Retinal pigment epithelial cell (primary cell): ENCODE measurements at places on chromosomes 7 and 10.

DNA sequence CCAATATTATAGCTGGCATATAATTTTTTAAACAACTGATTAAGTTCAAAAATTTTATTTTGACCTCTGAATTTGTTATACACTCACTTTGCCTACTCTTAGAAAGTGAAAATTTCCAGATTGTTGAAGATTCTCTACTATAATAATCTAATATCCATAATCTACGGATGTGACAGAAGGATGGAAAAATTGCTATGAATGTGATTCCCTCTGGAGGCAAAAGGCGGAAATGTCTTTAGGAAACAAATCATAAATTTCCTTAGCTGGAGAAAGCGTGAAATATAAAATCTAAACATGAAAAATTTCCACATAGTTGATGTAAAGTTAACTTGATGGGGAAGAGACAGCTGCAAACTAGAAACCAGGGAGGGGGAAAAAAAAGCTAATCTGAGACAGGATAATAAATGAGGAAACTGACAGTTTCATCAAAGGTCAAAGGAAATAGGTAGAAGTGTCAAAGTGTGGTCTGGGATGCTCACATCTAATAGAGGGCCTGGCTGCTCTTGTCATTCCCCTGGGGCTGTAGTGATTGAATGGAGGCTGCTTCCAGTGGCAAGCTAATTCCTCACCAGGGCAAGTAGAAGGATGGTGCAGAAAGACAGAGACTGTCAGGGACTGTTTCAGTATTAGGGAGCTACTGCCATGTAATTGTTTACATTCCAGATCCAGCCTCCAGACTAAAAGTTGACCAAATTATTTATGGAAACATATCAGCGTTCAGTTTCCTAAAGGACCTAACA is 264.5 kb downstream of the SDHAF3 start:
- DNase-seq = no peak

- no peak for DNase-seq
Measured at GRCh38 chr10:62856021-62856420, 39.9 kb upstream of the EGR2 start.

DNA sequence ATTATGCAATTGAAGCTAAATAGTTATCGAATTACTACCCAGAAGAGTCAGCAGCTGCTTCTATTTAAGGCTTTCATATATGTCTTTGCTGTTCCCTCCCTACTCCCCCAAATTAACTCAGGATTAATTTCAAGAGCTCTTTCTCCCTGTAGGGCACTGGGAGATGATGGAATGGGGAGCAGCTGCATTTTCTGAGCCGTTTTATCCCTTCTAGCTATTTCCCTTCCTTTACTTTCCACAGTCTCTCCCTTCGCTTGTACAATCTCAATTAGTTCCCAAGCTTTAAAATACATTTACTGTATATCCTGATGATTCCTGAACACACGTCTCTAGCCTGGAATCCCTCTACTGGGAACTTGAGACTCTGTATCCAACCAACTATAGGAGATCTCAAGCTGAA is 19.8 kb upstream of the TSPAN12 start:
- no peak for DNase-seq

DNA sequence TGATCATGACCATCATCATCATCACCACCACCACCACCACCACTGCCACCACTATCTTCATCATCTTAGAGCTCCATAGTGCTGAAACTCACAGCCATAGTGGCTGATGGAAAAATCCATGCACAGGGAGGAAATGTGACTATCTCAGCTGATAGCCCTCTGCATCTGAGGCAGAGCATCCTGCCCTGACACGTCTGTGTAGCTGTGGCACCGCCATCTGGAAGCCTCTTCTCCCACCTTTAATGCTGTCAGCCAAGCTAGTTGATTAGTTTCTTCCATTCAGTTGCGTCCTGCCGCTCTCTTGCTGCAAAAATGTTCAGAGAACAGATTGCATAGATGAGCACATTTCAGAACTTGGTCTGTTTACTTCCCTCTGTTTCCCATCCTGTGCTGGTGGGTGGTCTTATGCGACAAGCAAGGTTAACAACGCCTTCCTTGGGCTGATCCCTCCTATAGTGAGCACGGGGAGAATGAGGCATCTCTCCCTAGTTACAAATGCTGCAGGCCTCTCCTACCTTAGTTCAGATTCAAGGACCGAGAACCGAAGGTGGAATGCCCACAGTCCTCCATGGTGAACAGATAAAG is 478.6 kb downstream of the PLXNA4 start:
- no peak for DNase-seq

- DNase-seq = no peak
Measured at GRCh38 chr10:86595496-86595895, 58.9 kb upstream of the OPN4 start.

DNA sequence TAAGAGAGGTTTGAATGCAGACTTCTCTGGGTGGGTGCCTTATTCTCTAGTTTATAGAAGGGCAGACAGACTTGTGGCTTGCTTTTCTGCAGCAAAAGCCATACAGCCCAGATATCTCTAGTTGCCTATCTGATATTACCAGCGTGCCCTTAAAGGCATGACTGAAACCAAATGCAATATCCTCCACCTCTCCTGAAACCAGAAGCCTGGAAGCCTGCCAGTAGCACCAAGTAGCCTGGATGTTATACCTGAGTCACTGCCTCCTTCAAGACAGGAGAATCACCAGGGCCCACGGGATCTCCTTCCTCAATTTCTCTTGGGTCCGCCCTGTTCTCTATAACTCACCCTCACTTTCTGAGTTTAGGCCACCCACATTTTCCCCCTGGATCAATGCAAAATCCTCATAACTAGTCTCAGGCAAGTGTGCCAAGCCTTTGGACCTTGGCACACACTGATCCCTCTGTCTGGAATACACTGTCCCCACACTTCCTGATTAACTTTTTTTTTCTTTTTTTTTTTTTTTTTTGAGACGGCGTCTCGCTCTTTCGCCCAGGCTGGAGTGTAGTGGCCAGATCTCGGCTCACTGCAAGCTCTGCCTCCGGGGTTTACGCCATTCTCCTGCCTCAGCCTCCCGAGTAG is 638.4 kb downstream of the GALNT17 start:
- no peak for DNase-seq

GRCh38 chr10:4121502-4122380 is 336.7 kb upstream of the KLF6 start:
- DNase-seq = no peak

DNA sequence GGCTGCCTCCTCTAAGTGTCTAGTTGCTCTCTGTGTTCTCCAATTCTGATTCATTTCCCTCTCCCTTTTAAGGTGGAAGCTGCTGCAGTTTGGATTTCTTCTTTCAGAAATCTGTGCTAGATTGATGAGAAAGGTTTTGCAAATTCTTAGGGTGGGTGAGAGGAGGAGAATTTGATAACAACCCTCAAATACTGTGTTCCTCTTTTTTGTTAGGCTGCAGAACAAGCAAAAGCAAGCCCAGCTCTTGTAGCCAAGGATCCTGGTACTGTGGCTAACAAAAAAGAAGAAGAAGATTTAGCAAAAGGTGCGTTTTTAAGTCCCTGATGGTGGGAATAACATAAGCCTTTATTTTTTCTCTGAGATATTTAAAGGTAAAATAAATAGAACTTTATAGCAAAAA is 49.1 kb downstream of the STAM start:
- no peak for DNase-seq

- peak; percentile 56 for DNase-seq
Measured at GRCh38 chr10:77664008-77664407, 26.4 kb upstream of the KCNMA1 start.
